Right atrium auricular region (tissue), 2 donors: ENCODE measurements at places on chromosomes 16 and 17. TPM values are rescaled to one million over a fixed set of nuclear protein-coding genes. Genes with fewer than 3 reads are reported as not detected.

- H3K27me3 ChIP-seq: no peaks in the 10 kb centered on the region
- H3K27ac ChIP-seq: no peak overlapping the region
- DNase-seq: no peak
- H3K4me1 ChIP-seq: no peaks in the 10 kb centered on the region
- no peaks in the 10 kb centered on the region for H3K36me3 ChIP-seq
Observed at GRCh38 chr17:65942592-65942991, 249.3 kb downstream of the CEP112 start.

GRCh38 chr17:80892900-80893603 is 98.6 kb upstream of the CHMP6 start:
- H3K27me3 ChIP-seq: no peaks in the 10 kb centered on the region
- H3K36me3 ChIP-seq: peaks cover 10% of the 10 kb centered on the region
- H3K4me3 ChIP-seq: no peak overlapping the region
- H3K27ac ChIP-seq: no peak overlapping the region
- no peak for DNase-seq

- peaks cover 39% of the 10 kb centered on the region for H3K4me1 ChIP-seq
- peaks cover 37% of the 10 kb centered on the region for H3K36me3 ChIP-seq
- peak overlapping the region; percentile 85 for H3K27ac ChIP-seq
- DNase-seq: no peak
- no peaks in the 10 kb centered on the region for H3K27me3 ChIP-seq
- no peak overlapping the region for H3K4me3 ChIP-seq
Observed at GRCh38 chr17:47224966-47225365, 15.8 kb downstream of the MYL4 start.

GRCh38 chr16:53098526-53099317 is 43.9 kb downstream of the CHD9 start:
- no peaks in the 10 kb centered on the region for H3K4me1 ChIP-seq
- H3K4me3 ChIP-seq: peak overlapping the region; percentile 29
- DNase-seq: peak; percentile 91

DNA sequence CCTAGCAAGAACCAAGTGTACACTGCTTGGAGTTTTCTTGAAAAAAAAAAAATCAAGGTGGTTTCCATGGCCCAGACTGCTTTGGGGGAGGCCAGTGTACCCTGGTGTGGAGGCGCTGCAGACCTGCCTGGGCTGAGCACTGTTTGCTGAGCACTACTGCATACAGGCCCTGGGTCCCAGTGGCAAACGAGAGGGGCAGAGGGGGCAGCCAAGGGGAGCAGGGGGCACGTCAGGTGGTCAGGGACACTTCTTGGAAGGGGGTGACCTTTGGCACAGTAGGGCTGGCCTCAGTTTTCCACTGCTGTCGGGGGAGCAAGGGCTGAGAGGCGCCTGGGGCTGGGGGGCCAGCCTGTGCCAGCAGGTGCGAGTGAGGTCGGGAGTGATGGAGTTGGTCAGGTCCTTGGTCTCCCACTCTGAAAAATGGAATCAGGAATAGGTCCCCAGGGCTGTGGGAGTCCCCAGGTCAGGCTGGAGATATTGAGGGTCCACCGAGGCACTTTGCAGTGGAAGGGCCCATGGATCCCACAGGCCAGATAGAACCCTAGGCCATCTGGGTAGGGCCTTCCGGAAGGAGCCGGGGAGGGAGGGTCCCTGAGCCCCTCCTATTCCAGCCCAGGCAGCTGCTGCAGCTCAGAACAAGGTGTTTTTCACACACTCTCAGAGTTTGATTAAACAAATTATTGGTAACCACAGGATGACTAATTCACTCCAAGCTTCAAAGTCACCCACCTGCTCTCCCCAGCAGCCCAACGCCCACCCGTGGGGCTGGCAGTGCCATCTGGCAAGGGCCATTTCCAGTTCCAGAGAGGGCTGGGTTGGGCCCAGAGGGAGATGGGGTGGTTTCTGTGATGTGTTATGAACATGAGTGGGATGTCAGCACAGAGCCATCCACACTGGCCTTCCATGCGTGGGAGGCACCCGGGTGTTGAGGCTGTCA is 3.5 kb downstream of the ZFPM1 start:
- H3K27ac ChIP-seq: no peak overlapping the region
- peak overlapping the region; percentile 60 for H3K4me3 ChIP-seq
- H3K36me3 ChIP-seq: no peaks in the 10 kb centered on the region
- no peak for DNase-seq

- H3K4me1 ChIP-seq: no peaks in the 10 kb centered on the region
- H3K4me3 ChIP-seq: no peak overlapping the region
- peak overlapping the region; percentile 91 for H3K27ac ChIP-seq
- peak; percentile 71 for DNase-seq
- H3K27me3 ChIP-seq: no peaks in the 10 kb centered on the region
Observed at GRCh38 chr17:1047177-1047878, 50.4 kb downstream of the TIMM22 start.

- no peak for DNase-seq
- H3K27ac ChIP-seq: no peak overlapping the region
- H3K36me3 ChIP-seq: no peaks in the 10 kb centered on the region
- no peak overlapping the region for H3K4me3 ChIP-seq
Observed at GRCh38 chr17:74715144-74715543, 2.4 kb upstream of the CD300LF start.

- no peak for DNase-seq
- H3K4me3 ChIP-seq: no peak overlapping the region
- H3K27ac ChIP-seq: no peak overlapping the region
- H3K27me3 ChIP-seq: no peaks in the 10 kb centered on the region
Observed at GRCh38 chr17:53061446-53061845, 761.3 kb upstream of the KIF2B start.

DNA sequence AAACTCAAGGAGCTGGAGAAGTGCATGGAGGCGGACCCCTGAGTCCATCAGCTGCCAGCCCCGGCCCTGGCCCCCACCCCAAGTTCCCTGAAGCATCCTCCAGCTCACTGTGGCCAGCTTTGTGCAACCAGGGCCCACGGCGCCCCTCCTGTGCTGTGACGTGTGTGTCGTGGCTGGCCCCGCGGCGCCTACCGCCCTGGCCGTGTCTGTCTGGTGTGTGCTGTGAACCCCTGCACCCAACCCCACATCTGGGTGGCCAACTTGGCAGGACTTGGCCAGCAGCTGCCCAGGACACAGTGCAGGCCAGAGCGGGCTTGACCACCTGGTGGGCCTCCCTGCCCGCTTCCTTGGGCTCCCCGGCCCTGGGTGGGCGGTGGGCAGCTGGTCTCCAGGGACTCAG is 3.2 kb downstream of the TSR3 start:
- H3K4me1 ChIP-seq: no peaks in the 10 kb centered on the region
- peaks cover 24% of the 10 kb centered on the region for H3K36me3 ChIP-seq
- H3K4me3 ChIP-seq: no peak overlapping the region
- H3K27ac ChIP-seq: no peak overlapping the region
- H3K27me3 ChIP-seq: no peaks in the 10 kb centered on the region

DNA sequence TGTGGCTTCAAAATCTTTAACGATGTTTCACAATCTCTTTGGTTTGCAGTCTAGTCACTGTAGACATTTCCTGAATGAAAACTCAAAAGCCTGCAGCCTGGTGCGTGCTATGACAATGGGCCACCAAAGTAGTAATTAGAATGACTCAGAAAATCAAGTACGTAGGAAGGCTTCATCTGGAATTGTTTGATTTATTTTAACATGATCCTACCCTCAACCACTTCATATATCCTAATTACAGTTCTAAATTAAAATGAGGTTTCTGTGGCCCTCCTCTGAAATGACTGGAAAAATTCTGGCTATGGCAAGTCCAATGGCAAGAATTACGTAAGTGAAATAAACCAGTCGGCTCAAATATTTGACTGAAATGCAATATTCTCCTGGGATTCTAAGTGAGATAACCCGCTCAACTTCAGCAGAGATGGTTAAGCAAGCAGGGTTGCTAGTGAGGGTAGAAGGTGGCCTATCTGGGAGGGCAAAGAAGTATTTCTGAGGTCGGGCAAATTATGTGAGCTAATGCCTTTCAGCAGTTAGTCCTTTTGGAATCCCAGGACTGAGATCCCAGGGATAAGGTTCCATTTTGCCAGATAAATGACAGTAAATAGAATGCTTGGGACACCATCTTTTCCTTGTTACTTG is 145.6 kb upstream of the MYOCD start:
- no peaks in the 10 kb centered on the region for H3K36me3 ChIP-seq
- peaks cover 5% of the 10 kb centered on the region for H3K4me1 ChIP-seq
- no peak overlapping the region for H3K27ac ChIP-seq
- H3K4me3 ChIP-seq: no peak overlapping the region
- no peaks in the 10 kb centered on the region for H3K27me3 ChIP-seq
- no peak for DNase-seq

DNA sequence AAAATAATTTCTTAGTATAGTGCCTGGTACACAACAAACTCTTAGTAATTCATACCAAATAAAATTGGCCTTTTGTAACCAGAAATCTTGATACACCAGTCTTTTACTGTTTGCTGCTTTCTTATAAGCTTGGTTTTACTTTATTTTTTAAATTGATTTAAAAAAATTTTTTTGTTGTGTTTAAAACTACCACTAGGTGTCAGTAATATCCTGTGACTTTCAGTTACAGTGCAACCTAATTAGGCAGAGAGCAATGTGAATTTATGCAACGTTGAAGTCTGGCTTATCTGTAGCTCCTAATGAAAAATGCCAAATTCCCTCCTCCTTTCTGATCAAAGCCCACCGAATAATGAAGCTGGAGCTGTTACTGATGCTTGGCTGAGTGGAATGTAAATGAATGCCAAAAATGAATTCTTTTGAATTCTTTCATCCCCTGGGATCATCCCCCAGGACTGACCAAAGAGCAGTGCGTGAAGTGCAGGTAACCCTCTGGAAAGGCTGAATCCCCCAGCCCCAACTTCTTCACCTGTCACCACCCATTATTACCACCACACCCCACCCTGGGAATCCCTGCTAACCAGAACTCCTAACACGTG is 3.8 kb downstream of the ERCC4 start:
- H3K4me1 ChIP-seq: peaks cover 24% of the 10 kb centered on the region
- no peak overlapping the region for H3K27ac ChIP-seq
- no peak for DNase-seq
- H3K4me3 ChIP-seq: no peak overlapping the region

GRCh38 chr17:42845556-42845917 is 1.2 kb downstream of the AOC2 start:
- peaks cover 23% of the 10 kb centered on the region for H3K4me1 ChIP-seq
- no peaks in the 10 kb centered on the region for H3K27me3 ChIP-seq
- H3K36me3 ChIP-seq: peaks cover 47% of the 10 kb centered on the region
- DNase-seq: no peak

DNA sequence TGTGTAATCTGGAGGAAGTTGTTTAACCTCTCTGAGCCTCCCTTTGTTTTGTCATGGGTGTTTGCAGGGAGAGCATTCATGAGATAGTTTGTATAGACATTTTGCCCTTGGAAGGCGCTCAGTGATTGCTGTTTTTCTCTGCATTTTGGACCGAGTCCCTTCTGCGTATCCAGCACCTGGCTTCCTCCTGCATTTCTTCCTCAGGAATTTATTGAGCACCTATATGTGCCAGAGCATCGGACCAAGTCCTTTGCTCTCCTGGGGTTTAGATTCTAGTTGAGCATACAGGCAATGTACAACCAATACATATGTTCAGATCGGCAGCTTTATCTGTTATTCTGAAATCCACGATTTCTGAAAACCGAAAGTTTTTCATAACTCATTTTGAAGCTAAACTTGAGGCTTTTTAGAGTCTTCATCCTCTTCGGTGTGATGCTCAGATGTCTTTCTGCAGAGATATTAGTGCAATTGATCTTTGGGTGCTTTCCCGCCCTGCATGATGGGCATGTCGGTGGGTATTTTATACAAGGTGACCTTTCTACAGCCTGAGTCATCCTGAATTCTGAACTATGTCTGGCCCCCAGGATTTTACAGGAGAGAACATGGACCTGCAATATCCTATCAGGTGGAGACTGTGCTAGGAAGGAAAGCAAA is 4.1 kb downstream of the IL4R start:
- no peak for DNase-seq
- H3K27me3 ChIP-seq: no peaks in the 10 kb centered on the region
- no peaks in the 10 kb centered on the region for H3K4me1 ChIP-seq
- H3K4me3 ChIP-seq: no peak overlapping the region
- H3K36me3 ChIP-seq: no peaks in the 10 kb centered on the region
- H3K27ac ChIP-seq: peak overlapping the region; percentile 49

GRCh38 chr17:31508288-31509094 is 117.0 kb downstream of the RAB11FIP4 start:
- no peak overlapping the region for H3K4me3 ChIP-seq
- H3K27ac ChIP-seq: peak overlapping the region; percentile 64
- DNase-seq: no peak
- no peaks in the 10 kb centered on the region for H3K27me3 ChIP-seq
- H3K4me1 ChIP-seq: no peaks in the 10 kb centered on the region
- no peaks in the 10 kb centered on the region for H3K36me3 ChIP-seq

DNA sequence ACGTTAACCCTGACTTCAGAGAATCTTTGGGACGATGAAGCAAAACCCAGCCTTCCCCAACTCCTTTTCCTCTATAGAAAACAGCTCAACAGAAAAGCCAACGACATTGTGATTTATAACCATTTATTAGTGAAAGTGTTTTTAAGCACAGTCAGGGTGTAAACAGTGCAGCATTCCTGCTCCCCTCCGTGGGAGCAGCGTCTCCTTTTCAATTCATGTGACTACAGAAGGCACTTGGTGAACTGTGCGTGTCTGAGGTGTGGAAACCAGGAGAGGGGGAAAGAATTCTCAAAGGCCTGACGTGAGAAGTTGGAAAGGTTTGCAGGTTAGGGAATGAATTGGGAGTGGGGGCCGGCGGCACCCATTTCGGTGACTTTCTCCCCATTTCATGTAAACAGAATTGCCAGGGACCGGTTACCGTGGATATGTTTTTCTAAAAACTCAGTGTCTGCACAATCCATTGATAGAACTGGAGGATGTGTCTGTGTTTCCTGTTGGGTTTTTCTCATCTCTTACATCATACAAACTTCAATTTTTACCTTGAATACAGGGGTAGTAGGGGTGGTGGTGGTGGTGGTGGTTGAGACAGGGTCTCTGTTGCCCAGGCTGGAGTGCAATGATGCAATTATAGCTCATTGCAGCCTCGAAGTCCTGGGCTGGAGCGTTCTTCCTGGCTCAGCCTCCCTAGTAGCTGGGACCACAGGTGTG is 53.1 kb downstream of the NDE1 start:
- H3K4me1 ChIP-seq: no peaks in the 10 kb centered on the region
- H3K4me3 ChIP-seq: no peak overlapping the region
- H3K27me3 ChIP-seq: no peaks in the 10 kb centered on the region

- no peak overlapping the region for H3K4me3 ChIP-seq
- H3K4me1 ChIP-seq: no peaks in the 10 kb centered on the region
- no peaks in the 10 kb centered on the region for H3K36me3 ChIP-seq
- no peak overlapping the region for H3K27ac ChIP-seq
Observed at GRCh38 chr16:12319428-12320035, 343.0 kb downstream of the SNX29 start.

Gene HOXB13
- total RNA-seq: not detected

Gene ADGRG1
- total RNA-seq: 25.5 TPM

Gene SOX15
- total RNA-seq: 5.6 TPM

Gene NPTX1
- total RNA-seq: not detected

Gene SSTR5
- total RNA-seq: 14.1 TPM

Gene OTOP3
- not detected for total RNA-seq
